ENCODE measurements at places on chromosomes 2 and 18.
A peak's percentile ranks its signal among the peaks of the same experiment; 100 is the strongest.

DNA sequence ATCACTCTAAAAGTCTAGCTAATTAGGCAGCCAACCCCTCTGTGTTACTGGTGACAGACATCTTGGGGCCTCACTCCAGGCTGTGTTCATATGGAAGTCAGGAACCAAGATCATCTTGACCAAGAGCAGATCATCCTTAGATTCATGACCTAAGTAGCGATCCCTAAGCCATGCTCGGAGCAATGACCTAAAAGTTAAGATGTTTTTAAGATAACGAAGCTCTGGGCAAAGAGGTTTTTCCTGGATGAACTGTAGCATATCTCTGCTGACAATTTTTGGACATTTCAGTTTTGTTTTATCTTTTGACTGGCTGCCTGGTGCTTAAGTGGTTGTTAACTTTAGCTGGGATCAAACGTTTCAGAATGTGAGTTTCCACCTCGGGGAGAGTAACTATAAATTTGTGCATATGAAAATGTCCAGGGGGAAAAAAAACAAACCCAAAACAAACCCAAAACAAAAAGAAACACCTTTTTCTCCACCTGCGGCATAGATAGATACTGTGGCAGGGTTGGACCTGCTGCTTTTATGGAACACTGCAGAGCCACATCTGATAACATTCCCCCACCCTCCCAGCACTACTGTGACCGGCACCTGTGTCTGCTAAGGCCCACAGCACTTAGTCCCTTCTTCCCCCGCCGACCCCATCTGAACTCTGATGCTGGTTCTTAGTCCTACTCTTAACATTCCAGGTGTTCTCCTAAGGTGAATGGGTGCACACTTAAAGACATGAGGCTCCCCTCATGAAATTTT lies 45.5 kb downstream of the EPAS1 start:
- DNase-seq = no peak

DNA sequence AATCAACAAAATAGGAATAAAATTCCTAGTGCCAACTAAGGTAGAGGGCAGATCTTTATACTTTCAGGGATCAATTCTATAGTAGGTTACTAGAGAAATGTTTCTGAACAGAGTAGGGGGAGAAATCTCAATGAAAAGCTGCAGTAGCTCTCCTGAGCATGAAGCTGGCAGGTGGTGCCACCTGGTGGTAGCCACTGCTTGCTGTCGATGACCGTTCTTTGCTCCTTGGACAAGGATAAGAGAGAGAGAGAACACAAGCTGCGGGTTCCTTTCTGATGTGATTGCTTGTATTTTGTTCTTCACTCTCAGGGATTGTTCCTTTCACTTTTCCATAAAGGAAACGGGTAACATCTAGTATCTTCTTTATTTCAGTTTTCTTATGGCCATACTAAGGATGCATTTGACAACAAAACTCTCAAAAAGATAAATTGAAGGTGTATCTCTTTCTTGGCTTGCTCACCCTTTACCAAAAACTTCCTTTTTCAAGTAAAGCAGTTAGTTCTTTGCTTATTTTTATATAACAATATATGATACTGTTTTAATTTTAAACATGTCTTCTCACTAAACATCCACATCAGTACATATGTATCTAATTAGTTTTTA lies 18.6 kb upstream of the MRPL19 start:
- peak; percentile 79 for DNase-seq

DNA sequence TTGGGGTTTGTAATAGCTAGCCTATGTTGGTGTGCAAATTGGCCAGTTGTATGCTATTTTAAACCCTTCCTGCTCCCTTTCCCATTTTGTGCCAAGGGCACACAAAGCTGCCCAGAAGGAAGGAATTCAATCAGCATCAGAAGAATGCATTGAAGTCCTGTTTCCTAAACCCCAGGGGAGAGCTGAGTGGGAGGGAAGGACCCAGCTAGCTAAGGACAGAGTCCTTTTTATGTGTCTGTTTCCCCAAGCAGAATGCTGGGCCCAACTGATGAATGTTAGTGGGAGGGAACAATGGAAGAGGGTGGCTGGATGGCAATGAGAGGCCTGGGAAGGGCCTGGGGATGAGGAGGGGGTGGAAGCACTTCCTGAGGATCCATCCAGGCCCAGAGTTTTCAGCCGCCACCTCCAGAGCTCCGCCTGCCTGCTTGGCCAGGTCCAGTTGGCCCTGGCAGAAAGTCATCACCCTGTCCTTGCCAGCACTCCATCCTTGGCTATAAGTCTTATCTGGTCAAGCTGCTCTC lies 32.7 kb downstream of the MEX3C start:
- DNase-seq = no peak

GRCh38 chr2:881204-881918 lies 69.3 kb upstream of the SNTG2 start:
- no peak for DNase-seq

DNA sequence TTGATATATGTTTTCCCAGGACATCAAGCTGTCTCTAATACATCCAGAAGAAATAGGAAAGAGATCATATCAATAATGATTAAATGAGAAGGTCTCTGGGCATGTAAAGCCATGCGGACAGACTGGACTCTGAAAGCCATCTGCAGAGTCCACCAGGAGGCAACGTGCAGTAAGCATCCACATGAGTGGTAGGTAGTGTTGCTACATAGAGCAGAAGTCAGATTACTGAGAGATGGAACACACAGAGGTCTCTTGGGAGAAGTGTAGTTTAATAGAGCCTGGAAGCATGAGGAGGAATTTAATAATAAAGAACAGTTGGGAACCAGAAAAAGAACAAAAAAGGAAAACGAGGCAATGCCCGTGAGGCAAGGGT lies 758.1 kb upstream of the DDX18 start:
- DNase-seq = no peak

GRCh38 chr2:240881913-240882312 lies 13.3 kb downstream of the AGXT start:
- DNase-seq = no peak

DNA sequence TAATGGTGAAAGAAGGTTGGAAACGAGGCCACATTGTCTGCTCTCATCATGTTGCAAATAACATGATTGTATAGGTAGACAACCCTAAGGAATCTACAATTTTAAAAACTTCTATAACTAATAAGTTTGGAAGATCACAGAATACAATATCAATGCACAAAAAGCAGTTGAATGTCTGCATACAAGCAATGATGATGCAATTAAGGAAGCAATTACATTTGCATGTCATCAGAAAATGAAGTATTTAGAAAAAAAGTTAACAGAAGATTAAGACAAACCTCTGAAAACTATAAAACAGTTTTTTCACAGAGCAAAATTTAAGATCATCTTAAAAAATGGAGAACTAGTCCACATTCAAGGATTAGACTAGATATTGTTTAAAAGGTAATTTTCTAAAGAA lies 181.1 kb downstream of the METTL4 start:
- DNase-seq = no peak

DNA sequence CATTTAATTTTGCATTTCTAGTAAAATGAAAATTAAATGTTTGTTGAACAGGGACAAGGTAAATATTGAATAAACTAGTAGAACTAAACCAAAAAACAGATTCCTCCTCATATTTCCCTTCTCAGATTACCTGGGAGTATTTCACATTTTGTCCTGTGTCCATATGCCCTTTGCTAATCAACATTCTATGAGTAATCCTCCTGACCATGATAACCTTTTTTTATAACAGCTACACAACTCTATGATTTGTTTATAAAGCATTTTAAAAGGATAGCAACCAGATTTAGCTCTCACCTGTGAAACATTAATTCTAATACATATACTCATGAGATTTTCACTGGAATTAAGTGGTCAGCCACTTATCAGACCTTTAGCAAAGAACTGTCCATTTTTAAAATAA lies 7.1 kb upstream of the DSG2 start:
- no peak for DNase-seq

GRCh38 chr2:26752656-26753055 lies 11.4 kb upstream of the SLC35F6 start:
- no peak for DNase-seq

DNA sequence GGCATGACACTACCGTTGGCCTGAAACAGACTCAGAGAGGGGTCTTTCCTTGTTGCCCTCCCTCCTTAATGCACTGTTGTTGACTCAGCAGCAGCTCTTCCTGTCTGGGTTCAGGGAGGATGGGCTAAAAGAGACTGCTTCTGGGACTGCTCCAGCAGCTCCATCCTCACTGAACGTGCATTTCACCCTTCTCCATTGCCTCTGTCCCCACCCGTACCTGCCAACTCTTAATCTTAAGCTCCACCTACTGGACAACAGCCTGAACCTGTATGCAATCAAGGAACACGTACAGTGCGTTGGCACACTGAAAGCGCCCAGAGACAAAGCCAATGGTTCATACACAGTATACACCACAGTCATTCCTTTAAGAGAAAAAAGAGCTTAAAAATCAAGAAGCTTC lies 230.8 kb upstream of the RAB6C start:
- no peak for DNase-seq

- DNase-seq = no peak
Measured at GRCh38 chr2:37683921-37684780, 12.7 kb upstream of the CDC42EP3 start.

- no peak for DNase-seq
Measured at GRCh38 chr2:68431316-68431972, 35.6 kb downstream of the FBXO48 start.

DNA sequence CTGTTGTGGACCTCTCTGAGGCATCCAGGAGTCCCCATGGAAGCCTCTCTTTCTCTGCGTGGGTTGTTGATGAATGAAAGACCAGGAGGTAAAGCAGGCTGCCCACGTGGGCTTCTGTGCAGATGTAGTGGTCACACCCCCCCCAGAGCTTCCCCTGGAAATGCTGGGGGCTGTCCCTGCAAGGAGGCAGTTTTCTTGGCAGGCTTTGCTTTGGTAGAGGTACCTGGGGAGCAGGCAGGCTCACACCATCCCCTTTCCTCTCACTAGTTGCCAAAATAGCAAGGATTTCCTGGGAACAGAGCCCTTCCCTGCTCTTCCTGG lies 97.6 kb upstream of the MAP3K20 start:
- no peak for DNase-seq

DNA sequence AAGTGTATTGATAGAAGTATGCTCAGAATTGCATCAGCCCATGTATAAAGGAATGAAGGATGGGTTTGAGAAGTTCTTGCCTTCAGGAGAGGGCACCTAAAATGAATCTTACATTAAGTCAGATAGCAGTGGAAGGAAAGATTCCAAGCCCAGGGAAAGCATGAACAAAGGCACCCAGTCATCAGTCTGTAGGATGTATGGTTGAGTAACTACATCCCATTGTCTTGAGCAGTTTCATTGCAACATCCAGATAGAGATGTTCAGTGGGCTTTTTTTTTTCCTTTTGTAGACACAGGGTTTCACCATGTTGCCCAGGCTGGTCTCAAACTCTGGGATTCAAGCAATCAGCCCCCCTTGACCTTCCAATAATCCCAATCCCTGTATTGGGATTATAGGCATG lies 80.7 kb downstream of the ARHGAP28 start:
- no peak for DNase-seq

GRCh38 chr2:210964141-210964764 lies 407.9 kb downstream of the CPS1 start:
- no peak for DNase-seq

Data from right hindlimb (tissue), 1 donor.